Left lung (tissue), 14 donors: ENCODE measurements at places on chromosomes 12 and 14. TPM values are rescaled to one million over a fixed set of nuclear protein-coding genes. Genes with fewer than 3 reads are reported as not detected.

TSHR gene
- polyA plus RNA-seq, result 0.36 TPM

STYK1 gene
- polyA plus RNA-seq, result 0.96 TPM

KCNJ8 gene
- polyA plus RNA-seq, result 15.3 TPM

SMCO3 gene
- 0.58 TPM for polyA plus RNA-seq

KLHDC2 gene
- polyA plus RNA-seq, result 137 TPM

FOXG1 gene
- not detected for polyA plus RNA-seq

ASCL1 gene
- 3.4 TPM for polyA plus RNA-seq

FMNL3 gene
- polyA plus RNA-seq, result 59.9 TPM

DNA sequence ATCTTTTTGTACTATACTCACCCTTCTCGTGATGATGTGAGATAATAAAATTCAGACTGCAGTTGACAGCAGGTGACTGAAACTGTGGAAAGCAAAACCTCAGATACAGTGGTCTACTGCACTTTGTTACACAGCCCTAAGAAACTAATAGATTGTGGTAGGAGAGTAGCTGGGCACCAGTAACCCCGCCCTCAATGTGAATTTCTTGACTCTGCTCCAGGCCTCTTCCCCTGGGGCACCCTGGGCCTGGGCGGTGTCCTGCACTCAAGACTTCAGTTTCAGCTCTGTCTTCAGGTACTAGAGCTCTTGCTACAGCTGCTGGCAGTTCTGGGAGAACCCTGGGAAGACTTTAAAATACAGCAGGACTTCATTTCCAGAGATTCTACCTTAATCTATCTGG, 197.6 kb upstream of the AVPR1A start:
- DNase-seq, result no peak

DNA sequence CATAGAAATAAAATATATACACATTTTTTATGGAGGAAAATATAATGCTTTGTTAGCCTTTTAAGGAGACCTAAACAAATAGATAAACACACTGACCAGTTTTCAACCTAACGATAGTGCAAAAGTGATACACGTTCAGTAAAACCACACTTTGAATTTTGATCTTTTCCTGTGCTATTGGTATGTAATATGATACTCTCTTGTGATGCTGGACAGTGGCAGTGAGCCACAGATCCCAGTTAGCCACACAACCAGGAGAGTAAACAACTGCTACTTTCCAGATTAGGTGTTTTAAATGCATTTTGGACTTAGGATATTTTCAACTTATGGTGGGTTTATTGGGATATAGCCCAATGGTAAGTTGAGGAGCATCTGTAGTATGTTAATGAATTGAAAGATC, 243.1 kb downstream of the ERC1 start:
- DNase-seq, result no peak

DNA sequence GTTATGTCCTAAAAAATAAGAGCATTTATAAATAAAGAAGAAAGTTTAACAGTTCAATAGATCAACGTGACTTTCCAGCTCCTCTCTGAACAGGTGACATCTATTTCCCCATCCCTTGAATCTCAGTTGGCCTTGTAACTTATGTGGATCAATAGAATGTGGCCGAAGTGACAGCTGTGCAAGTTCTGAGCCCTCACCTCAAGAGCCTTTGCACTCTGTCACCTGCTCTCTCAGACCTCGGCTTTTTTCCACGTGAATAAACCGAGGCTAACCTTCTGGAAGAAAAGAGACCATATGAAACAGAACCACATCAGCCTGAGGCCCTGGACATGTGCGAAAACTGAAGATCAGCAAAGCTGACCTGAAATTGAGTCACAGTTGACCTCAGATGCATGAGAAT, 253.0 kb downstream of the DAD1 start:
- no peak for DNase-seq

- DNase-seq, result no peak
These were observed 352.0 kb downstream of the BCAT1 start for GRCh38 chr12:24596768-24597388.

GRCh38 chr12:106131676-106132075, 7.1 kb downstream of the NUAK1 start:
- no peak for DNase-seq

DNA sequence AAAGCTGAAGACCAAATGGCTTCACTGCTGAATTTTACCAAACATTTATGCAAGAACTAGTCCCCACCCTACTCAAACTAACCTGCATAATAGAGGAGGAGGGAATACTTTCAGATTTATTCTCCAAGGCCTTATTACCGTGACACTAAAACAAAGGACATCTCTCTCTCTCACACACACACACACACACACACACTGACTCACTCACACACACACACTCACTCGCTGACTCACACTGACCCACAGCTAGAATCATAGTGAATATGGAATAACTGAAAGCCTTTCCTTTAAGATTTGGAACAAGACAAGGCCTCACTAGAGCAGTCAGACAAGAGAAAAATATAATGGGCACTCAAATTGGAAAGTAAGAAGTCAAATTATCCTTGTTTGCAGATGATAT, 1014.1 kb downstream of the TMTC2 start:
- DNase-seq, result no peak

DNA sequence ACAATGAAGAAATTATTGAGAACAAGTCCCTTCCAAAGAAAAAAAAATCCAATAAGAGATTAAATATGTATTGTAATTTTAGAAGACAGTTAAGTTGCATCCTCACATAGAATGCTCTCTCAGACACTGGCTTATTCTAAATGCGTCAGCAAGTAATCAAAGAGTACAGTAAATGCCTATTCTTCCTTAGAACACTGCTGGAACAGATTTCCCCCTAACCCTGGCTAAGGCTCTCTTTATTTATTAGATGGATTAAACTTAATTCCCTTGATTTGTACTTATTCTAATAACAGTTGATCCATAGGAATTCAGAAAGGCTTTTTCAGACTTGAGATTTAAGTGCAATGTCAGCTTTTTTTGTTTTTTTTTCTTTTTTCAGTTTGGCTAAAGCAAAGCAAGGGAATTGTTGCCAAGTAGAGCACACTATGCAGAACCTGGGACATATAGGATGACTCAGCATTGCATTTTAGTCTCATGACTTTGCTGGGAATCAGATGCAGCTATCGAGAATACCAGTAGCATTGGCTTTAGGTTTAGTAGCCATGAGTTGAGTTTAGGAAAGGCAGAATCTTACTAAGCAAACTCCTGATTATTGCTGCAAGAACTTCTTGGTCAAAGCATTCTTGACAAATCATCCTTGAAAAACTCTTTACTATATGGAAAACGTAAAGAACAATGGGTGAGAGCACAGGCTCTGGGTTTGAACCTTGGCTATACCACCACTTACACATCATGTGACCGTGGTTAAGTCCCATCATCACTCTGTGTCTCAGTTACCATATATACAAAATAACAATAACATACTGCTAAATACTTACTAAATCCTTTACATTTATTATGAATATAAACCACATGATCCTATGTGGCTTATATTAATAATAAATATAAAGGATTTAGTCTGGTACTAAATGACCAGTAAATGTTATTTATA, 26.7 kb downstream of the MED21 start:
- no peak for DNase-seq

GRCh38 chr12:127388985-127389384, 878.0 kb upstream of the TMEM132C start:
- DNase-seq, result no peak

- no peak for DNase-seq
These were observed 787 bp upstream of the PRMT5 start for GRCh38 chr14:22929961-22930364.

- DNase-seq, result peak; percentile 64
These were observed 193.7 kb upstream of the LRIG3 start for GRCh38 chr12:59113831-59114615.

- DNase-seq, result no peak
These were observed 8.7 kb downstream of the WNT1 start for GRCh38 chr12:48986720-48987291.

DNA sequence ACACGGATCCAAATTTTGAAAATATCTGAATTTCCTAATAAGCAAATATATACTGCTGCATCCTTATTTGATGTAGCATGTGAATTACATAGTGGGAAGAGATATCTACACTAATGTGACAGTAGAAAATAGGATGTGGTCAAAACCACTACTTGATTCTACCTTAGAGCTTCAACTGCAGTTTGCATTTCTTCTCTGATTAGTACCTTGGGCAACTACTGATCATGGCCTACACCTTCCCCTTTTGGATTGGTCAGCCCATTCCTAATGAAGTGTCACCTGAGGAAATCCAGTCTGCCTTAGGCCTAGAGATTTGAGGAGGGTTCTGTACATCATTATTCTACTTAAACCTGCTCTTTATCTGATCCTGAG, 10.7 kb downstream of the LLPH start:
- no peak for DNase-seq

GRCh38 chr14:91927191-91927590, 20.3 kb downstream of the FBLN5 start:
- no peak for DNase-seq

DNA sequence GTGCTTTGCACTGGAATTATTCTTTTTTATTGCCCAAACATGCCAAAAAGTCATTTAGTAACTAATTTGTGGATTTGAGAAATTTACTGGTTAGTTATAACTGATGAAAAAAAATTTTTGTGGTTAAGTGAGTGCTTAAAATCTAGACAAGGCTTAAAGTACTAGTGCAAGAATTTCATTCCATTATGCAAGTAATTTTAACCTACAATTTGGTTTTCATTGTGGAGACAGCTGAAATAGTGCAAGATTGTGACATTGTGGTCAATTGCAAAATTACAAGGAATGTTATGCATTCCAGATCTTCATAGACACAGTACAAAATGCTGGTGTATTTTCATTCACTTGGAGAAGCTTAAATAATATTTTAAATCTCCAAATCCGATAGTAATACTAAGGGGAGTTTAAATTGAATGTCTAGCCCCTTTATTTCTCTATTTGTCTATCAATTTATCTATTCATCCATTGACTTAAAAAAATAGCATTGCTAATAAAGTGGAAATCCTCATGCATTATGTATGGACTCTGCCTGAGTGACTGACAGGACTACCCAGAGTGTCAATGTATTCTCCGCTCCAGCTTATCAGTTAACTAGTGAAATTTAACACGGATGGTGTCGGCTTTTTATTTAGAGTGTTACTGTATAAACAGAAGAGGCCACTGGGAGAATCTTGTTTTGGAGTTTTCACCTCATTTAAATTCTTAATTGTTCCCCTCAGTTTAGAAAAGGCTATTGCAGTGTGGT, 125.9 kb downstream of the ALX1 start:
- DNase-seq, result no peak

DNA sequence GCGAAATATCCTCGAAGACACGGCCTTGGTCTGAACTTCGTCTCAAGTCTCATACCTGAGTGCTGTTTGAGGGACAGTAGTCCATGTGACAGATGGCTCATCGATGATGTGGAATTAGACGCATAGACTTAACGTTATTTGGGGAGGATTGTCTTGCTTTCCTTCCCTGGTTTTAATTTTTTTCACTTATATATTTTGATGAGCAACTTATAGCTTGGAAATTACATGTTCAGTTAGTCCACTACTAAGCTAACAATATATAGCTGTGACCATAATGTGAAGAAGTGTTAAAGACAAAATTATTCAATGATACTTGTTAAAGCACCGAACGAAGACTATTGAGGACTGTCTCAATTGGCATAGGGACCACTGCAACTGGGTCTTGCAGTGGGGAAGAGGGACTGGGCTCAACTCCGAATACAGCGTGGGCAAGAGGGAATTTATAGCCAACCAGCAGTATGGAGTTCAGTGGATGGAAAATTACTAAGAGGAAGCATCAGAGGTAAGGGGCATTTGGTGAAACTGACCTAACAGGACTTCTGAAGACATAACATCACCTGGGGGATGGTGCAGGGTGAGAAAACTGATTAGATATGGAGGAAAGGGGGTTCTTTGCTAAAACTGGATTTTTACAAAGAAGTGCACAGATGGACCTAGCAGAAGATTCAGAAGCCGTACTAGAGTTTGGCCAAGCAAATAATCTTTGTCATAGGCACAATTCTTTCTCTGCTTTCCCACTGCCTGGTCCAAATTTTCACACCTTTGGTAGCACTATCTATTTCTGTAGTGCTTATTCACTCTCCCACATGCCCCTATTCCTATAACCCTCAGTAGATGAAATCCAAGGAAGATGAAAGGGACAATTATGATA, 910 bp upstream of the TM7SF3 start:
- DNase-seq, result no peak
